ENCODE measurements at places on chromosomes 5 and 9.

- DNase-seq = no peak
Measured at GRCh38 chr9:68446836-68447235, 90.4 kb downstream of the PGM5 start.

DNA sequence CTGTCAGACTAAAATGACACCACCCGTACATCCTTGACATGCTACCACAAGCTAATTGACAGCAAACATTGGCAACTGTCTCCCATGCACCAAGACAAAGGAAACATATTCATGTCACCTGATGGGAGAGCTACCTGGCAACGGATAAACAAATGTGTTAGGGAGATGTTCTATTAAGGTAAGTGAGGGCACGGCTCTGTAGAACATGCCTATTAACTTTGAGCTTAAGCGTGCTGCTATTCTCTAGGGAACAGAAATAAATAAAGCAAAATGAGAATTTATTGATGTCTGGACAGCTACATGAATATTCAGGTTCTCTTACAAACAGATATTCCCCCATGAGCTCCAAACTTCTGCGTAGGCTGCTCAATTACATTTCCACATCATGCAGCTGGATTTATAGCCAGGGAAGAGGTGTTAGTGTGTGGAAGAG is 361.4 kb upstream of the RFX3 start:
- DNase-seq = no peak

DNA sequence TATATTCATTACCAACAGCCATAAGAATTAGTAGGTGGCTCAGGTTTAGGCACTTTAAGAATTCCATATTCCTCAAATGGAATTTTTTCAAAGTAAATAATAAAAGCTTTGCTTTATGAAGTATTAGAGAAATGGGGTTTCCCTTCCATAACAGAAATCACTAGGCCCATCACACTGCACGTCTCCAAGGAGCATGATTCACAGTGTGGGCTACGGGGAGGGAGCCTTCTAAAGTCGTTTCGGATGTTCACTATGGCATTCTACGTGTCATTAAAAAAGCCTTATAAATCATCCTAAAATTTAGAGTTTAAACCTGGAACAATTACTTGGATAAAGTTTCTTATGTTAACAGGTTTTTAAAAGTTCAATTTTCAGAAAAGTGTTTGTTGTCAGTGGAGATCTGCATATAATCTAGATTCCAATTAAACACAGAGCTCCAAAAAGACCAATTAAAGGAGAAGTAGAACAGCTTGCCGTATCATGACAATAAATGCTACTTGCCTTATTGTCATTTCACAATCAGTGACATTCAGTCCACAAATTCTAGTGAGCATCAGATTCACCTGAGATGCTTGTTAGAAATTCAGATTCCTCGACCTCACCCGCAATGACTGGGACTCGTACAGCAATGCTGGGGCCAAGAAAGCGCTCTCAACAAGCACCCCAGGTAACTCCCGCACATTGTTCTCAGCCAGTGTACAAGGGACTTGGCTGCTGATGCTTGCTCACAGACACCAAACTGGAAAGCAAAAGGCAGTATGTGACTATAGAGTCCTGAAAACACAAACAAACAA is 115.7 kb downstream of the NFIB start:
- no peak for DNase-seq

GRCh38 chr5:8700222-8700621 is 831.3 kb downstream of the MTRR start:
- DNase-seq = no peak

GRCh38 chr9:72383978-72384709 is 19.1 kb upstream of the ZFAND5 start:
- no peak for DNase-seq

GRCh38 chr5:135444360-135444759 is 2.8 kb downstream of the DCANP1 start:
- DNase-seq = no peak

DNA sequence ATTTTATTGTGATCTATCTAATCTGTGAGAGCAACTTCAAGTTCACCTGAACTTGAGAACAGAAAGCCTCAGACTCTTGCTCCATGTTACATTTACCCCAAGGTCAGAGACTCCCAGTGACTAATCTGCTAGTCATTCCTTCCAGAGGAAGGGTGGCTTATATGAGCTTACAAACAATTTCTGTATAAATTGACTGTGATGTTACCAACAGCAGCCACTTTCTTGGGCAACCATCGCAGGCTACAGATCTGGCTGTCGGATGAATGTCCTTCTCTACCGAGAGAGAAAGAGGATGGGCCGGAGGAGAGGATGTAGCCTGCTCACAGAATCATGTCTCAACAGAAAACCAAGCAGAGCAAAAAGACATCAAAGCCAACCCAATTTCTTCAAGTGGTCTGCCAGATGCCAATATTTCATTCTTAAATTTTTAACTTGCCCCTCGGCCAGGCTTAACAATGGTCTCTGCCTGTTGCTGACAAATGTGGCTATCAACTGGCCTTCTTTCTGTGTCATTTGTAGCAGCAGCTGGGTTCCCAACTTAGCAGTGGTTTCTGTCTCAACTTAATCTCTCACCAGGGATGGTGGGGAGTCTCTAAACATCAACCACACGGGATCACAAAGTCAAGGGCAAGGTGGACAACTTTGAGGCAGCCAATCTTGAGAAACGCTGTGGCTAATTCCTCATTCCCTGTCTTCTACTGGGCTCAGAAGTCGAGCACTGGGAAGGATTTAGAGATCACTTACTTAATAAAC is 81.3 kb downstream of the RAPGEF1 start:
- DNase-seq = no peak

- no peak for DNase-seq
Measured at GRCh38 chr5:160484678-160485077, 63.0 kb downstream of the PTTG1 start.

DNA sequence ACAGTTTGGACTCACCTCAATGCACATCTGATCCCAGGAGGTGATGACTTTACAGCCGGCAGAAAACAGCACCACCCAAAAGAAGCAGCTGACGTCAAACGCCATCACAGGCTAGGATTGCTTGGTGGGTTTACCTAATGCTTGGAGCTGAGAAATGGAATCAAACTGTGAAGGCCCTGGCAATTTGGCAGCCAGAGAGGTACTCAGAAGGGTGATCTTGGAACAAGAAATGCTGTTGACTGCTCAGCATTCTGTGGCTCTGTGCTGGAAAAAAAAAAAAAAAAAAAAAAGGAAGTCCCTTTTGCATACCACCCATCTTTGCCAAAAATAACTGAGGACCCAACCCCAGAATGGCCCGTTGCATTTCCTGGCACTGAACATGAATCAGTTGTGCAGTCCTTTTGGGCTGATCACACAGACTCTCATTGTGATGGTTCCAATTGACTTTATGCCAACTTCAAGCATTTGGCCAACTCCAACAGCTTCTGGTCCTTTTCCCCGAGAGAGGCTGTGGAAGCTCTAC is at the start of gene CD180:
TSS of gene CD180 (minus strand) at position 263 of the 523 bp plus-strand sequence. CDS start at position 105, 158 bp downstream.
- DNase-seq = no peak

DNA sequence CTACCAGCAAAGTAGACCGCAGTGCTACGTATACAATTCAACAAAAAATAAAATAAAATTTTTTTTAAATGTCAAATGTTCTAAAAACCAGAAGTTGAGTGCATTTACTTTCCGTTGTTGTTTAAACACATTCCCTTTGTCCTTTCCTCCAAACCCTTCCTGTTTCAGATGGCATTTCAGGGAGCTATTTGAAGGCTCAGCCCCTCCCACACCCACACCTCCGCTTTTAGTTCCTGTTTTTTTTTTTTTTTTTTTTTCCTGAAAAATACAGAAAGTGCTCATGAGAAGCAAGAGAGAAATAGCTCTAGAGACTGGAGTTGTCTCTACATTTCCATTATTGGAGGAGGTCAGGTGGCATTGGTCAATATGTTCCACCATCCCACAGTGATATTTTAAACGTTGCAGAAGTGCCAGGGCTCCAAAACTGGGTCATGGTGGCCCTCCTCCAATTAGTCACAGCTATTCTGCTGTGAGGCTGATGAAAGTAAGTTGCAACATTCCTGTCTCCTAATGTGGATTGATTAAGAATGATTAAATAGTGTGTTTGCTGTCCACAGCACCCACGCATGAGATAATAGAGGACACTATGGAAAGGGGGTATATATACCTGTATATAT is 106.9 kb downstream of the GABRG2 start:
- no peak for DNase-seq

- DNase-seq = no peak
Measured at GRCh38 chr9:90803860-90804593, 2.4 kb downstream of the SYK start.

GRCh38 chr5:79436224-79436623 is 77.7 kb downstream of the HOMER1 start:
- no peak for DNase-seq

DNA sequence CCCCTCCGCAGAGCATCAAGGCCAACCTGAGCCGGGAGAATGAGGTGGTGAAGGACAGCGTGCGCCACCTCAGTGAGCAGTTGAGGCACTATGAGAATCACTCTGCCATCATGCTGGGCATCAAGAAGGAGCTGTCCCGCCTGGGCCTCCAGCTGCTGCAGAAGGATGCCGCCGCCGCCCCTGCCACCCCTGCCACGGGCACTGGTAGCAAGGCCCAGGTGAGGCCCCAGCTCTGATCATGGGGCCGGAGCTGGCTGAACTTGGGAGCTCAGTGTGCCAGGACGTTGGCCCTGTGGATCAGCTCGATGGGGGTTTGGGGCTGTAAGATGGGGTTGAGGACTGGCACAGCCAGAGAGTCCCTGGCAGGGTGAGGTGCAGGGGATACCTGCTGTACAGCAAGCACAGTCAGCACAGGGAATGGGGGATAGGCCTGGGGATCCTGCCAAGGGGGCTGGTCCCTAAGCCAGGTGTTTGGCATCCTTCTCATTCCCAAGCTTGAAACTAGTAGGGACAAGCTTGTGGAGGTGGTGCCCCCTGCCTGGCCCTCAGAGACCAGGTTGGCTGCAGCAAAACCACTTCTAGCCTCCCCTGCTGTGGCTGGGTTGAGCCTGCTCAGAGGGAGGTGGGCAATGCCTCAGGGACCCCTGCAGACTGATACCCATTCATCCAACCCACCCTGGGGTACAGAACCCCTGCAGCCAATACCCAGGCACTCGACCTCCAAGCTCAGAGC is 22.5 kb downstream of the OLFML2A start:
- DNase-seq = no peak

All from activated CD8-positive, alpha-beta memory T cell treated with anti-CD3 and anti-CD28 coated beads for 1 hour (primary cell).